Dermis blood vessel endothelial cell (primary cell): ENCODE measurements at places on chromosomes 4 and X.

GRCh38 chr4:26077756-26078155, 163.7 kb downstream of the SMIM20 start:
- DNase-seq, result no peak

DNA sequence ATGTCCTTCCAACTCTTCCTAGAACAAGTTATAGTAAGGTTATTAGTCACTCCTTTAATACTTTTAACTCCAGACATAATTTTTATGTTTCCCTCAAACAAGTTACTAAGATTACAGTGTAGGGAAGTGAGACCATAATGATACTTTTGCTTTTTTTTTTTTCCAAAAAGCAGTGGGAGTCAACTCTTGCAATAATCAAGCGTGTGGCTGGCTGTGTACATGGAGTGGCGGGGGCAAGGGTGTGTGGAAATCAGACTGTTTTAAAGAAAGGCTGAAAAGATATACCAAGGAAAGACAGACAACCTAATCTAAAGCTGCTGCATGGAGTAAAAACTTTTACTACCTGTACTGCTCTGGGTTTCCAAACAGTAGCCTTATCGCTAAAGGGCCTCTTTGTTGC, 4.1 kb downstream of the NOA1 start:
- no peak for DNase-seq

- DNase-seq, result peak; percentile 85
Measured at GRCh38 chrX:65706041-65706828, 38.8 kb downstream of the MSN start.

- no peak for DNase-seq
Measured at GRCh38 chrX:47645530-47645929, 4.8 kb downstream of the ELK1 start.

DNA sequence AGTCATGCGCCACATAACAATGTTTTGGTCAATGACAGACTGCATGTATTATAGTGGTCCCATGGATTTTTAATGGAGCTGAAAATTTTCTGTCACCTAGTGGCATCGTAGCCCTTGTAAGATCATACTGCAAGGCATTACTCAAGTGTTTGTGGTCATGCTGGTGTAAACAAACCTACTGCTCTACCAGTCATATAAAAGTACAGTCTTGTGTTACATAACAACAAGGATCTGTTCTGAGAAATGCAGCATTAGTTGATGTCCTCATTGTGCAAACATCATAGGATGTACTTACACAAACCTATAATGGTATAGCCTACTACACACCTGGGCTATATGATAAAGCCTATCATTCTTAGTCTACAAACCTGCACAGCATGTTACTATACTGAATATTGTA, 34.6 kb downstream of the COX18 start:
- DNase-seq, result no peak

- DNase-seq, result no peak
Measured at GRCh38 chr4:107736037-107736436, 16.0 kb upstream of the PAPSS1 start.

GRCh38 chr4:109295081-109295480, 7.4 kb downstream of the COL25A1 start:
- DNase-seq, result no peak

DNA sequence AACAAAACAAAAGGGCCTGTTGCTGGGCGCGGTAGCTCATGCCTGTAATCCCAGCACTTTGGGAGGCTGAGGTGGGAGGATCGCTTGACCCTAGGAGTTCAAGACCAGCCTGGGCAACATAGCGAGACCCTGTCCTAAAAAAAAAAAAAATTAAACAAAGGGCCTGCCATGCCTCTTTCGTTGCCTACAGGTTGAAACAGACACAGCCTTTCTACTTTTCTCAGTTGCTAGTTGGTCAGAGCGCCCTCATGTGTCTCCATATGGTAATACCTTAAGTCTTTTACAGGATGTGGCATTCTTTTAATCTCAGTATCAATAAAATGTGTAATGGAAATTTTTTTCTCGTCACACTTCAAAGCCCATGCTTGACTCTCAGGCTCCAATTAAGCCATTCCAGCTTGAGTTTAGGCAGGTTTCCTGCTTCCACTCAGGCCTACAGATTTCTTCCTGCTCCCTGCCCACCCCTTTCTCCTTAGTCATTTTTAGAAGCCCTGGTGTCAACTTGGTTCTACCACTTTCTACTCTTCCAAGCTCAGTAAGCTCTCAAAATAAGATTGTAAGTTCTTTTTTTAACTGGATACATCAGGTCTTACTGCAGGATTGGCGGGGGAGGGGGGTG, 4.6 kb upstream of the SOWAHD start:
- DNase-seq, result peak; percentile 67

GRCh38 chr4:74223098-74223497, 65.2 kb downstream of the MTHFD2L start:
- no peak for DNase-seq

GRCh38 chrX:74614093-74614909, at the start of gene RLIM:
TSS of gene RLIM (minus strand) at chrX:74614624. CDS start at chrX:74595977, 18,647 bp downstream.
- peak; percentile 96 for DNase-seq

DNA sequence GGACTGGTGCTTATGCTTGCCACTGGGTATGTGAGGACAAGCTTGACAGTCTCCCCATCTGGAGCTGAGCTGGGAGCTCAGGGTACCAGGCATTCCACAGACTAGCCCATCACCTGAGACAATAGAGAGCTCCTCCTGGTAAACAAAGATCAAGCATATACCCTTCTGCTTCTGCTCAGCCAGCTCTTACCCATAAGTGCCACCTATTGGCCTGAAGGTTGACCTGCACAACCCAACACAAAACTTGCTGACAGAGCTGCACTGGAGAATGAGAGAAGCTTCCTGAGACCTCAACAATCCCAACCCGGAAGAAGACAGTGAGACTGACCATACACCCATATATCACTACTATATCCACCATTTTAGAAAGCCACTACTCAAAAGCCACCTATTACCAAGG, 1049.2 kb upstream of the INTU start:
- no peak for DNase-seq

- DNase-seq, result no peak
Measured at GRCh38 chrX:1596676-1597344, 5.4 kb downstream of the AKAP17A start.

DNA sequence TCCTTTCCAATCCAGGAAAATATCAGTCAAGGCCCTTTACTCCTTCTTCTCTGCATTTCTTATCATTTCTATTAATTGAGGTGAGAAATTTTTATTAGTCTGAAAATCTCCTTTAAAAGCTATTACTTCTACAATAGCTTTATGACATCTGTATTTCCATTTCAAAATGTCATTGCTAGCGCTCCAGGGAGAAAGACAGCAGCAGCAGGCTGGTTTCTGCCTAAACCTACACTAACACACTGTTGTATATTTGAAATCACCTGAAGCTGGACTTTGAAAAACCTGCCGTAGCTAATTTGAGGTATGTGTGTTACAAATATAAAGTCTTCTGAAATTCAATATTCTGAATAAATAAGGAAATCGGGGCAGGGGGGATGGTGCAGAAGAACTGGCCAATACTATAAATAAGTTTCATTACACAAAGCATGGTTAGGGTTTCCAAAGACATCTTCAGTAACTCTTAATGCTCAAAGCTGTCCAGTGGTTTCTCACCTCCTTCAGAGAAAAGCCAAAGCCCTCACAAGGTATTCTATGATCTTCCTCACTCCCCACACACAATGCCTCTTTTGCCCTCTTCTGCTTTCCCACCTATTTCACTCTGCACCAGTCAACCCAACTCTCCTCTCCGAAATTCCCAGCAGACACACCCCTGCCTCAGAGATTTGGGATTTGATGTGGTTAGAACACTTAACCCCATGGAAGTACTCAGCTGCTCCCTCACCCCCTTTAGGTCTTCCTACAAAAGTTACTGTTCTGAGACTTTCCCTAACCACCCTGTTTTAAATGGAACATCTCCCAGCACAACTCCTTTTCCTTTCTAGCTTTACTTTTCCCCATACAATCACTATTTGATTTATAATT, 122.7 kb downstream of the PPP3CA start:
- no peak for DNase-seq

- DNase-seq, result no peak
Measured at GRCh38 chr4:75030028-75030427, 97.1 kb downstream of the PARM1 start.

- no peak for DNase-seq
Measured at GRCh38 chrX:23720117-23720677, 22.9 kb downstream of the ACOT9 start.

DNA sequence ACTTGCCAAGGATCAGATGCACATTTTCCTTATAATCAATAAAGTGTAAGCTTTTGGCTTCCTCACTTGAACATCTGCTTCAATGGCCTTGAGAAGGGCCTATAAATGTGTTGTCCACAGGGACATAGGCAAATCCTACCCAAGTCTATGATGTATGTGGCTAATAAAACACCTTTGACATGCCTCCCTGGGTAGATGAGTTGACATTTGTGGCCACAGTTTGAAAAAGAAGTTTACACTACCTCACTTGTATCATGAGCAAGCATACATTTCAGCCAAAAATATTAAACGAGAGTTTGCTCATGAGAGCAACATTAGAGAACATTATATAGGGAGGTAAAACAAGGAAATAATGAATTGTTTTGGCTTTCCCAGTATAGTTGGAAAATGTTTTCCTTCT, 1067.7 kb downstream of the C4orf33 start:
- no peak for DNase-seq

GRCh38 chr4:139300431-139301112, 733 bp upstream of the NAA15 start:
- DNase-seq, result peak; percentile 76

DNA sequence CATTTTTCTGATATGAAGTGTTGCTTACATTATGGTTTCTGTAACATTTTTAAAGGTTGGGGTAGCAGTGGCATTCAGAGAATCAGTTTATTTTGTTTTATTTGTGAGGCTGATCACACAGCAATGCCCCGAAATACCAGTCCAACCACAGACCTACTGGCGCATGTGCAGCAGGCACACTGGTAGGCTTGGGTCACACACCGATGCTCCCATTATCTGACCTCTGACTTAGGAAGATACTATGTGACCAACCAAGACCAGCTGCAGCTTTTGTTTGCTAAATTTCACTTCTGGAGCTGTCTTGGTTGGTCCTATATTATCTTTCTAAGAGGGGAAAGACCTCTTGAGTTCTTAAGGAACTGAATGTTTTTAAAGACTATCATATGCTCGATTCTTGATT, 18.7 kb downstream of the PGM2 start:
- DNase-seq, result no peak

DNA sequence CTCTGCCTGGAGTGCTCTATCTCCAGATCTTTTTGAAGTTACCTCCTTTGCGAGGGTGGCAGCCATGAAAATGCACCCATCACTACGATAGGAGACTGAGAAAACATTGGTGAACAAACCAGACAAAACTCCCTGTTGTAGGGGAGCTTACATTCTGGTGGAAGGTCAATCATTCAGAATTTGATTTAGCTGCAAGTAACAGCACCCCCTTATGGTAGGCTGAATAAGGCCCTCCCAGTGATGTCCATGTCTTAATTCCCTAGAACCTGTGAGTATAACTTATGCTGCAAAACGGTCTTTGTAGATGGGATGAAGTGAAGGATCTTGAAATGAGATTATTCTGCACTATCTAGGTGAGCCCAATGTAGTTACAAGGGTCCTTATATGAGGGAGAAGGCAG, 5.6 kb upstream of the TEC start:
- DNase-seq, result peak; percentile 45

DNA sequence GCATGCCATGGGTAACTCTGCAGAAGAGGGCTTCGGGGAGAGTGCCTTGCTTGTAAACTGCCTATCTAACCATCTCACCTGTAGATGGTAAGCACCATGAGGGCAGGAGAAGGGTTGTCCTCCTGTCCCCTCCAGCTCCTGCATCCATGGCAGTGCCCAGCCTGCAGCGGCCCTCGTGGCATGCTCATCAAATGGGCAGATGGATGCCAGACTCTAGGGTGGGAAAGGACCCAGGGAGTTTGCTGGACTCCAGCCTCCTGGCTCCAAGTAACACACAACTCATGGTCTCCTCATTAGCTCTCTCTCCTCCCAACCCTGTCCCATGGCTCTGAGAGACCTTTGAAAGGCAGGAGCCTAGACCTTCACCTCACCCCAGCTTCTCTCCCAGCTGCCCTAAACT, 29.7 kb upstream of the CRMP1 start:
- no peak for DNase-seq

- no peak for DNase-seq
Measured at GRCh38 chrX:1262369-1262768, 6.2 kb upstream of the CSF2RA start.

DNA sequence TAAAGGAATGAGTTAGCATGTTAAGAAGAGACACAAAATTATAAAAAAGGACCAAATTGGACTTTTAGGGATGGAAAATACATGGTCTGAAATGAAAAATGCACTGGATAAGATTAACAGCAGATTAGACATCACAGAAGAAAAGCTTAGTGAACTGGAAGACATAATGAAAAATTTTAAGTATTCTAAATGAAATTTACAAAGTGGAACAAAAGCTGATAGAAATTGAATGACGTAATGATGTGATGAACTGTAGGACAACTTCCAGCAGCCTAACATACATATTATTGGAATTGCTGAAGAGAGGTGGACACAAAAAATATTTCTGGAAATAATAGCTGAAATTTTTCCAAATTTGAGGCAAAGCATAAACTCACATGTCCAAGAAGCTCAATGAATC, 39.6 kb upstream of the GPR173 start:
- DNase-seq, result no peak

GRCh38 chr4:174467107-174467506, 55.2 kb downstream of the HPGD start:
- no peak for DNase-seq

DNA sequence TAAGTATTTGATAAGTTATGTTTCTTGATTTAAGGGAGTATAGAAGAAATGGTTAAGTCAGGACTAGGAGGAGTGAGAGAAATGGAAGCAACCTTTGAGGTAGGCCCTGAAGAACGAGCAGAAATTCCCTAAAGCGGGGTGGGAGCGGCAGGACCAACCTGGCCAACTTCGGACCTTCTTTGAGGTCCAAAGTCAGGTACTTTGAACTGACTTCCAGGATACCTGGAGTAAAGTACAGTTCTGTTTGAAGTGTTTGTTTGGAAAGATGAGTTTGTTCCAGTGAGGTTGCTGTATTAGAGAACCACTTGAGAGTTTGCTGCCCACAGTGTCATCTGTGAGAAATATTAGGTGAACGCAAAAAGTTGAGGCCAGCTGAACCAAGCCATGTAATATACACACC, 11.7 kb downstream of the RNF4 start:
- DNase-seq, result no peak

DNA sequence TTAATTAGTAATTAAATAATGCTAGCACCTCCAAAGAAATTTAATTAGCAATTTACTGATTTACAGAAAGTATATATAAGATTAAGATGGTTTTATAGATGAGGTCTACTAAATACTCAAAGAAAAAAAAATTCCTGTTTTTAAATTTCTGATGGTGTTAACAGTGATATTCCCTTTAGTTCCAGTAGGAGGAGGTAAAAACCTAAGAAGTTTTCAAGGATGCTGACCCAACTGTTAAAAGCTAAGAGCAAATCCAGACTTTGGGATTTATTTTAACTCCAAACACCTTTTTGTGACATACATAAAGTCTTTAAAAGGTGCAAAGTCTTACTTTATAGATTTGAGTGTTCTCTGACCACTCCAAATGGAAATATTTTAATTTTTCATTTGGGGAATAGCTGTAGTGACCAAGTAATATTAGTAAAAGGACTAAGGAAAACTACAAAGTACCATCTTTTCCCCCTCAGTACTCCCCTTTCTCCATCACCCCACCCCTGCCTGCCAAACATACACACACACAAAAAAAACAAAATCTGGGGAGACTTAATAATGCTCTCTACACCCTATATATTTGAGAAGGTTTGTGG, 34.2 kb upstream of the CSN1S1 start:
- no peak for DNase-seq

- DNase-seq, result no peak
Measured at GRCh38 chr4:129046055-129046959, 47.0 kb downstream of the SCLT1 start.
